Common myeloid progenitor, CD34-positive (primary cell): ENCODE measurements at places on chromosomes 5 and 9.

- no peak for DNase-seq
Measured at GRCh38 chr5:40046792-40047191, 622.0 kb upstream of the DAB2 start.

DNA sequence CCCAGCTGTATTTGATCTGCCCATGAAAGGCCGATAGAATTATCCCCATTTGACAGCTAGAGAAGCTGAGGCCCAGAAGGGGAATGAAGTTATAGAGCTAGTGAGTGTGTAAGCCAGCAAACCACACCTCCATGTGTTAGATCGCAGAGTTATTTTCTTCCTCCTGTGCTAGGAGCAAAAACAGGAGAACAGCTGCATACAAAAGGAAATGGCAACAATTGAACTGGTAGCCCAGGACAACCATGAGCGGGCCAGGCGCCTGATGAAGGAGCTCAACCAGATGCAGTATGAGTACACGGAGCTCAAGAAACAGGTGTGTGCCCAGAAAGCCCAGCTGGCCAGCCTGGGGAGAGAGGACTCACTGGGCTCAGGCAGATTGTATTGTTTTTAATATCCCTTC lies 30.4 kb downstream of the RAB14 start:
- DNase-seq: no peak

DNA sequence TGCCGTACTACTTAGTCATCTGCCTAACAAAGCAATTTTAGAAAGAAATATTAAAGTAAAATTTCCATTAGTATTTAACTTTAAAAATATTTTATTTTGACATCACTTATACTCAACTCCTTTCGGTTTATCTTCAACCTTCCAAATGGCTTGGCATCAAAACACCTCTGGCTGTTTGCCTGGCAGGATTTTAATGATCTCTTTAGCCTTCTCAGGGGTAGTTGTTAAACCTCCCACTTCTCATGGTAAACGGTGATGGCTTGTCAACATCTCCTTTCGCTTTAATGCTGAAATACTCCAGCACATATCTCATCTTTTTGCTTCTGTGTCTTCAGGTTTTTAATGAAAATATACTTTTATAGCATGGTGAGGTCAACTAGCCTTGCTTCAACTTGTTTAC lies 747.1 kb downstream of the CETN3 start:
- DNase-seq: no peak

DNA sequence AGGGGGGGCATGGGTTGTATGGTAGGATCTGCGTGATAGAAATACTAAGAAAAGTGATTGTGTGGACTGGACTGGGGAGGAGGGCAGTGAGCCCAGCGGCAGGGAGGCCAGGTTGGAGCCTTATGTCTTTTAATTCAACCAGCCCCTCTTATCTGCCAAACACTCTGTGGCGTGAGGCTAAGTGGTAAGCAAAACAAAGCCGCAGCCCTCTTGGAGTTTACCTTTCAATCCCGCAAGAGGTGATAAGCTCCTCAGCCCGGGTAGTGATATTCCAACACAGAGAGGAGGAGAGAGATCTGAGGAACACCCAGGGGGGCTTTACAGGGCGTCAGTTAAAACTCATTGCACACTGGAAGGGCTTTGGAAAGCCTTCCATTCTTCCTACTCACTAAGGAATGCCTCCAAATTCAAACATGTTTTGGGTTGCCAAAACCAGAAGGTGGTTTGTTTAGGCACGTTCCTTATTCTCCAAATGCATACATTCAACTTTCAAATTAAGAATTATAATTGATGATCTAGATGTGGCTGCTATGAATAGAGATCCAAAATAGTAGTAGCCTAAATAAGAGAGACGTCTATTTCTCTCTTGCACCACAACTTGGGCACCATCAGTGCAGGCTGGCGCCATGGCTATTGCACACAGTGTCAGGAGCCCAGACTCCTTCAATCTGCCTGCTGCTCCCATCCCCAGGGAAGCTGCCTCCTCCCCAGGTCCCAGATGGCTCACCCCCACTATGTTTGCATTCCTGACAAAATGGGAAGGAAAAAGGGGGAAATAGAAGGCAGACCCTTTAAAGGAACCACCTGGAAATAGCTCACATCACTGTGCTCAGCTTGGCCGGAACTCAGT lies 75.1 kb upstream of the FSTL4 start:
- no peak for DNase-seq

- no peak for DNase-seq
Measured at GRCh38 chr9:106728860-106729259, 134.1 kb upstream of the ZNF462 start.

GRCh38 chr9:33750307-33750838 lies 45.0 kb upstream of the PRSS3 start:
- no peak for DNase-seq

DNA sequence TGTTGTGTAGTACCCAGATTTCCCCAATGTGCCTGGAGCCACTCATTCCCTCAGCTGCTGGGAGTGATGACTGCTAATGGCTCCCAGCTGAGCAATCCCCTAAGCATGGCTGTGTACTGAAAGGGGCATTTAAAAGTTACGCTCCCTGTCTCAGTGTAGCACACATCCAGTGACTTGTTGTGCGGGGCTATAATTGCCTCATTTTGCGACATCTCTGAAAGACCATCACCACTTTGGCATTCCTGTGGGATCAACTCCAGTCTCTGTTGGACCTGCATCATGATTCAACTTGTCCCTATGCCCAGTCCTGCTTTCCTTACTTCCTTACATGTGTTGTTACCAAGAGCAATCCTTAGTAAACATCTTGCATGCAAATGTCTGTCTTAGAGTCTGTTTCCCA lies 201.2 kb upstream of the MPDZ start:
- no peak for DNase-seq

- peak; percentile 64 for DNase-seq
Measured at GRCh38 chr5:1800472-1801221, 560 bp upstream of the NDUFS6 start.

- DNase-seq: no peak
Measured at GRCh38 chr9:134490446-134490845, 151.2 kb upstream of the COL5A1 start.

DNA sequence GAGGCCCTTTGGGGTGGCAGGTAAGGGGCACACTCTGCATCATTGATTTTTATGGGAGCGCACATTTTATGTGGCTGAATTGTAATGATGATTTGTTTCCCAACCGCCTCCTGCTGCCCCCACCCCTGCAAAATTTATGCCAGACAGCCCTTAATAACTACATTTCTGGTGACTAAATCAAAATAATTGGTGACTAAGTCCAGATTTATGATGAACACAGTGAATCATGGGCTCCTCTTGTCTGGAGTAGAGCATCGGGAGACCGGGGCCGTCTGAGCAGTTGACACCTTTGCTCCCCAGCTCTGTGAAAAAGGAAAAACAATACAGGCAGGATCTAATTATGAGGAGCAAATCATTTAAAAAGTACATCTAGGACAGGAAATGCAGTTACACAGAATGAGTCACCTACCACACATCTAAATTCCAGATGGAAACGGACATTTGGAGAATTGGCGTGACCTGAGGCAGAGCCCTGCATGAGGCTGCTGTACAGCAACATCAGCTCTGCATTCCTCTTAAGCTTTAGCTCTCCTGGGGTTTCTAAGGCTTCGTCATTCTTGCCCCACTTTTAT lies 58.9 kb downstream of the DOCK2 start:
- no peak for DNase-seq

DNA sequence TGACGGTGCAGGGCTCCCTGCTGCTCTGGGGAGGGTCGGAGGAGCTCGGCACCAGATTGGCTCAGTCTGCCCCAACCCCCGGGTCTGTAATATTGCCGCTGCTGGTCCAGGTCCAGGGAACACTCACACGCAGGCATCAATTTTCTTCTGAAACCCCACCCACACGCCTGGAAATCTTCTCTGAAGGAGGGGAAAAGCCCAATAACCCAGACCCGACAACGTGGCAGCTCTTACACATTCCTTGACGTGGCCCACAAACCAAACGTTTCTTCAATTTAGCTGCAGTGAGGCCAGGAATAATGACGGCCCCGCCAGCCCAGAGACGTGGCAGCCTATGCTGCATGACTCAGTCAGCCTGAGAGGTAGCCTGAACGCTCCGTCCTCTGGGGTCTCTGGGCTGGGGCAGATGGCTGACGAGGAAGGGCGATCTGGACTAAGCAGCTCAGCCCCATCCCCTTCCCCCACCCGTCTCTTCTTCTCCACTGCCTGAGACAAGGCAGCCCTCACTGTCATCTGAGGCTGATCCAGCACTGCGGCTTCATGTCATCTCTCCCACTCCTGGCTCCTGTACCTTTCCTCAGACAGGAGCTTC lies 9.9 kb upstream of the SPARC start:
- no peak for DNase-seq

DNA sequence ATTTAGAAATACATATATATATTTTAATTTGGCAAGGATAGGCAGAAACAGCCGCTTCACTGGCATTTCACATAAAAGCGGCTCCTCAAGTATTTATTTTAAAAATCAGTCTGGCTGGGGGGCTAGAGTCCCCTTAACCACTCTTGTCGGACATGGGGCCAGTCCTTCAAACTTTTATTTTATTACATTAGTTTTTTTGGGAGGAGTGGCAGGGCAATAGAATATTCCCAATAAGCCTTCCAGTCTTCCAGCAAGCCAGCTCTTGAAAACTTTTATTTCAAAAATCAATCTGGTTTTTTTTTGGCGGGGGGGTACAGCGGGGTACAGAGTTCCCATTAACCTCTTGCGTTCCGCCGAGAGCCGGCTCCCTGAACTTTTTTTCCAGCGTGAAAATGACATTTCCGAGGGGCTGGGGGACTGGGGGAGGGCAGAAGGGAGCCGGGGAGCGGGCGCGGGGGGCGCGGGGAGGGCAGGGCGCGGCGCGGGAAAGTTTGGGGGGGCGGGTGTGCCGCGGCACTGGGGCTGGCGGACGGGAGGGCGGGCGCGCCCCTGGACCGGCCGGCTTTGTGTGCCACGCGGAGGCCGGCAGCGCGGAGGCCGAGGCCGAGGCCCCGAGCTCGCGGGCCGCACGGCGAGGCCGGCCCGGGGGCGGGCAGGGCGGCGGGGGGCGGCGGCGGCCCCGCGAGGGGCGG lies 504 bp upstream of the ZNF618 start:
- peak; percentile 46 for DNase-seq

GRCh38 chr5:68554571-68555279 lies 339.2 kb downstream of the PIK3R1 start:
- DNase-seq: no peak
